LHCN-M2 (cell line): ENCODE measurements at places on chromosomes 5 and 9. TPM values are rescaled to one million over a fixed set of nuclear protein-coding genes. Genes with fewer than 3 reads are reported as not detected.

CDH18 gene
- 0.06 and 0.38 TPM in 2 replicates for total RNA-seq

EIF4E1B gene
- total RNA-seq, result not detected in 2 replicates

ENHO gene
- total RNA-seq, result 0.29 TPM in 1 of 2 replicates, not detected in the other

ANKRD31 gene
- not detected in 2 replicates for total RNA-seq

DNM1 gene
- 0.17 TPM in 1 of 2 replicates, not detected in the other for total RNA-seq

HRCT1 gene
- total RNA-seq, result 1.5 and 2.1 TPM in 2 replicates

SMIM32 gene
- not detected in 2 replicates for total RNA-seq
